ENCODE measurements at places on chromosomes 2 and 18.

DNA sequence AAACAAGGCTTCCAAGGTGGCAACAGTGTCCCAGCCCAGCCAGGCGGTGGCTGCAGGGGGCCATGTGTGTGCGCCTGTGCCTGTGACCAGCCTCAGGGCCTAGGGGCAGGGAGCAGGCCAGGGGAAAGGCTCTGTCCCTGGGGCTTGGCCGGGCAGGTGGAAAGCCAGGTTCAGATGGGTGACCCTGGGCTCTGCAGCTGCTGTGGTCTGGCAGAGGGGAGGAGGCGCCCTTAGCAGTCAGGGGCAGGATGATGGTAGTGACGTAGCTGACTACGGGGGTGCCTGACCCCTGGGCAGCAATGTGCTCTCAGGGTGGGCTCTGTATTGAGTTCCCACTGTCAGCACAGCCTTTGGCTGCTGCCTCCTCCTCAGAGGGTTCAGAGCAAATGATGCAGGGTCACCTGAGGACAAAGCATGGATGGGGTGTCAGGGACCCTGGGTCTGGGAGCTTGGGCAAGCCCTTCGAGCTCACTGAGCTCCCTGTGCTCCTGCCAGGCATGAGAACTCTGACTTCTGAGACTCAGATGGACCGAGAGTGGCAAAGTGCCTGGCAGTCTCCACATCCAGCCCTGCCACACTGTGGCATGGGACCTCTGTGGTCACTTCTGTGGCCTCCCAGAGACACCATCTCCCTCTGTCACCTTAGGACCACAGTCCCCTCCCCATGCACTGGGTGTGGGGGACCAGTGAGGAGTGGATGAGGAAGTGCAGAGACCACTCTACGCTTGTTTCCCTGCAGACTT is 56.6 kb upstream of the ALPP start:
- no peak for DNase-seq

- DNase-seq, result peak; percentile 38
Observed at GRCh38 chr2:41736105-41736567, 311.7 kb upstream of the PKDCC start.

GRCh38 chr2:129887688-129888266 is 91.7 kb upstream of the RAB6C start:
- no peak for DNase-seq

DNA sequence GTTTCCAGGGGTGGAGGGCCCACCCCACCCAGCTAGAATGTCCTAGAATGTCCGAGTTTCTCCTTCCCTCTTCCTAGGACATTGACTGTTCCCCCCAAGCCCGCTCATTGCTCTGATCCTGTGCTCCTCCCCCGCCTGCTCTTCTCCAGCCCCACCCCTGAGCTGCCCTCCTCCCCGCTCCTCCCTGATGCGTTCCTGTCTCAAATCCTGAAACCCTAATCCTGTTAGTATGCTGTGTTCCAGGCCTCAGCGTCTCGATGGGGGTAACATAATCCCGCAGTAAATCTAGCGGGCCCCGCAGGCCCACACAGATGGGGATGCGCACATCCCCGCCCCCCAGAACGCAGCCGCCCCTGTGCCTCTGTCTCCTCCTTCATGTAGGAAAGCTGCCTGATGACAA is 51.3 kb downstream of the NRP2 start:
- no peak for DNase-seq

- no peak for DNase-seq
Observed at GRCh38 chr2:75041731-75042600, 83.5 kb downstream of the POLE4 start.

DNA sequence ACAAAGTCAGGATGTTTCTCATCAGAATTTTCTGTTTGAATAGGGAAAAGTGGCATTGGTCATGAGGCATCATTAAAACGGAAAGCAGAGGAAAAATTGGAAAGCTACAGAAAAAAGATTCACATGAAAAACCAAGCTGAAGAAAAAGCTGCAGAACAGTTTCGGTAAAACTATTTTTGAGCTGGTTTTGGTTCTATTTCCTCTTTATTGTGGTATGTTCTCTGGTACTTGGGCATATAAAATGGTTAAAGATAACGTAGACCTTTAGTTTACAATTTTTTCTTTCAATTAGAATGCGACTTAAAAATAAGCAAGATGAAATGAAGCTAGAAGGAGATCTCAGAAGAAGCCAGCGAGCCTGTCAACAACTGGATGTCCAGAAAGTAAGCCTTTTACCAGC is 7.6 kb downstream of the GPATCH11 start:
- no peak for DNase-seq

DNA sequence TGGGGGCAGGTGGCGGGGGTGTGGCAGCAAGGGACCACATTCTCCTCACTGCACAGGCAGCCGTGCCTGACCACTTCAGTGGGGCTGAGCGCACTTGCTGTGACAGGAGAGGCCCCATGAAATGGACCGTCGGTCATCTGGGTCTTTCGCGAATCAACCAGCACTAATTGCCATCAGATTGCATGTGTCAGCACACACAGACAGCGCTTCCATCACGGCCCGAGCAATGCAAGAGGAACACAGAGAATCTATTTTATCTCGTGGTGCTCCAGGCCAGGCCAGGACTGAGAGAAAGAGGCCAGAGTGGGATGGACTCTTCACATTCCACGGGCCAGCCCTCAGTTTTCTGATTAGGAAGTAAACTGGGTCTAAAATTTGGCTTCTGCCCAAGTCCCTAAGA is 87.0 kb downstream of the EIPR1 start:
- DNase-seq, result no peak

- DNase-seq, result no peak
Observed at GRCh38 chr2:26295511-26295910, 50.4 kb upstream of the SELENOI start.

DNA sequence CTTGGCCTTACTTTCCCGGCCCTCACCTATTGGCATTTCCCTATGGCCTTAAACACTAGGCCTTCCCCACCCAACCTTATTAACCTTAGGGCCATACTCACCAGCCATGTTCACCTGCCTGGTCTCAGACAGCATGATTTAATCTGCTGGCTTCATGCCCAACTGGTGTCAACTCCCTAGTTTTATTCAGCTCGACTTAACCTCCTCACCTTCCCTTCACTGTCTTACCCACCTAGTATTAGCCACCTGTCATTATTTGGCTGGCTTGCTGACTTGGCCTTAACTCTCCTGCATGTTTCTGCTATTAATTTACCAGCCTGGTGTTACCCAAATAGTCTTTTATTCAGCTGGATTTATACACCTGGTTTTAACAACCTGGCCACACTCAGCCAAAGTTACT is 136.0 kb upstream of the ZSWIM2 start:
- DNase-seq, result no peak

GRCh38 chr2:237624565-237624964 is 2.8 kb upstream of the LRRFIP1 start:
- no peak for DNase-seq

GRCh38 chr2:6211236-6211635 is 519.1 kb downstream of the SOX11 start:
- no peak for DNase-seq

- no peak for DNase-seq
Observed at GRCh38 chr2:142536966-142537365, 340.5 kb upstream of the KYNU start.

DNA sequence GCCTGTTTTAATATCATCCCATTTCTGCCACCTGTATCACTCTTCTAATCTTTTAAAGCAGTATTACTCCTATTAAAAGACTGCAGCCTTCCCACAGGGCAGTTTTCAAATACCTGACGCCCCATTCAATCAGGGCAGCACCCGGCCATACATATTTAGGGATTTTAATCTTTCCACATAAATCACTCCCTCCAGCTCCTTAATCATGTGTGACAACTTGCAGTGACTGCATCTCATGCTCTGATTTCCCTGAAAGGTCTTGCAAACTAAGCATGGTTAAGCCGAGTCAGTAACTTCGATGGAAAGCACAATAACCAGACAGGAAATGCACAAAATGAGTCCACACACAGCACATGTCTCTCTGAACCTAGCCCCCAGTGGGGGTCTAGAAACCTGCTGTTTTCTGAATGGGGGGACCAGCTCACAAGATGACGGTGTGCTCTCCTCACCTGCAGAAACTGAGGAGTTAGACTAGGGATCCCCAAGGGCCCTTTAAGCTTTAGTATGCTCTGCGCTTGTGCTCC is 116.9 kb upstream of the CREB1 start:
- DNase-seq, result no peak

DNA sequence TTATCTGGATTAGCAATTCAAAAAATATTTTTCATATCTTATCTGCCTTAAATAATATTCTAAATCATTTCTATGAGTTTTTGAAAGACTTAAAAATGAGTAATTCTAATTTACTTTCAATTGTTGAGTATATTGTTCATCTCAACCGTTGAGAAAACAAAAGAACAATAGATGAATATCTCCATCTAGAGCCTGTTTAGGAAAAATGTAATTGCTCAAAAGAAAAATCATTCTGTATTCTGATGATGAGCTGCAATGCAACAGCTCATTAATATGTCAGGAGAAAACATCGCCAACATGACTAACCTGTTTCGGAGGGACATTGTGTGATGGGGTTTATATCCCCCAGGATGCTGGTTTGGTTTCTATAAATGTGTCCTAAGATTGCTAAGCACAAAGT is 417.6 kb downstream of the SUCLG1 start:
- DNase-seq, result no peak

GRCh38 chr2:212752730-212753351 is 214.2 kb upstream of the ERBB4 start:
- DNase-seq, result no peak

DNA sequence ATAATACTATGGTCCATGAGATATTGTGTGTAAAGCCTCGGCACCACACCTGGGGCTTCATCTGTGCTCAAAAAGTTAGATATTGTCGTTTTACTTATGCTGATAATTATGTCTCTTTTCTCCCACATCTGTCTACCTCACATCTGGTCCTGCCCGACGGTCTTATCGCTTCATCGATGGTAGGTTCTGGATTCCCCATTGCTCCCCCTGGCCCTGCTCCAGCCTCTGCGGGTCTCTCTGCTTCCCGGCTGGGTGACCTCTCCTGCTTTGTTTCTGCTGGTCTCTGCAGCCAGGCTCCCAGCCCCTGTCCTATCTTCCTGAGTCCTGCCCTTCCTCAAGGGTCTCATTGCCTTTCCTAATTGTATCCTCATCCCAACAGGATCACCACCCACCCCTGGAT is 294.2 kb downstream of the NDUFA10 start:
- DNase-seq, result no peak

- DNase-seq, result peak; percentile 38
Observed at GRCh38 chr2:10097352-10098148, 17.3 kb upstream of the CYS1 start.

DNA sequence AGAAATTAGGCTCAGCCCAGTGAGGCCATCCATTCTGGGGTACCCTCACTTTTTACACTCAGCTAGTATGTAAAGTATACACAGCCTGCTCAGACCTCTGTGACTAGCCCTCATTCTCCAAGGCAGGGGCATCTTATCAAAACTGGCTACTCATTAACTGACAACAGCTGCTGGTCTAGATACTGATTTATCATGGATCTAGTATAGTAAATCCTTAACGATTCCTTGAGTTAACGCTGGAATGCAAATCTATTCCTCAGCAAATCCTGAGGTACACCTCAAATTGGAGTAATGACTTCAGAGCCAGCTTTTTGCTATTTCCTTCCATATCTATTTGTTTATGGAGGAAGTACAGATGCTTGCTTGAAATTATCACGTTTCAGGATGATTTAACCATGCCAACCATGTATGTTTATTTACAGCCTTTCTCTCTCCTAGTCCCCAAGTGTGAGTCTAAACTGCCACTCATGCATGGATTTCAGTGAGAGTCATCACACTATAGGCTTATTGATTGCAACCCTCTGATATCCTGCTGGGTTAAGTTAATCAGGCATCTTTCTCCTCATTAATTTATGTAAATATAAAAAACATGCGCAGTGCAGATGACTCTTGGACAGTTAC is 70.2 kb upstream of the DOK6 start:
- DNase-seq, result no peak

GRCh38 chr2:52500561-52500960 is 1267.0 kb upstream of the CHAC2 start:
- DNase-seq, result no peak

DNA sequence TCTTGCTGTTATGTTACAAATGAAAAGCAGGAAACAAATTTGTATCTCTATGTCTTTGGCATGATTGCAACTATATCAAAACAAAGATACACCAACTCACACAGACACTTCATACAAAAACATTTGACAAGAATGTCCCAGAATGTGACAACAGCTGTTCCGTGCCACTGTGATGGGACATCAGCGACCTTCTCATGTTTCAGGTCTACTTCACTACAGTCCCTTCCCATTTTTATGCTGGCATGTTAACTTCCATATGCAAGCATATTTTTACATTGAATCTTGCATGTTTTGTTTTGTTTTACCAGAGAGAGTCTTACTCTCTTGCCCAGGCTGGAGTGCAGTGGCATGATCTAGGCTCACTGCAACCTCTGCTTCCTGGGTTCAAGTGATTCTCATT is 71.2 kb downstream of the STK25 start:
- DNase-seq, result no peak

- no peak for DNase-seq
Observed at GRCh38 chr18:13359210-13359609, 140.7 kb downstream of the LDLRAD4 start.

- DNase-seq, result no peak
Observed at GRCh38 chr2:33929467-33929866, 330.4 kb upstream of the FAM98A start.

DNA sequence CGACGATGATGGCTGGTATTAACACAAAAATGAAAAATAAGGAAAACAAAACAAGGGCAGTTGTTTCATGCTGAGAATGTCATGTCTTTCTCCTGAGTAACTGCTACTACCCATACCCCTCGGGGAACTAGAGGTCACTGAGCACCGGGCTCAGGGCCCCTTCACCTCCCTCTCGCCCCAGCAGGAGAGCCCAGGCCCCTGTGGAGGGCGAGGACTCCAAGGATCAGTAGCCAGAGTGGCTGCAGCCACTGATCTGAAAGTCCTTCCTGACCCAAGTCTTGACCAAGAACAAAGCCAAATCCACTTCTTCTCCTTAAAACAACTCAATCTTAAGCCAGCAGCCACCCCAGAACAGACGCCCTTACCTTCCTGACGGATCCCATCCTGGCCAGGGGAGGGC is 25.5 kb downstream of the ST8SIA5 start:
- no peak for DNase-seq

DNA sequence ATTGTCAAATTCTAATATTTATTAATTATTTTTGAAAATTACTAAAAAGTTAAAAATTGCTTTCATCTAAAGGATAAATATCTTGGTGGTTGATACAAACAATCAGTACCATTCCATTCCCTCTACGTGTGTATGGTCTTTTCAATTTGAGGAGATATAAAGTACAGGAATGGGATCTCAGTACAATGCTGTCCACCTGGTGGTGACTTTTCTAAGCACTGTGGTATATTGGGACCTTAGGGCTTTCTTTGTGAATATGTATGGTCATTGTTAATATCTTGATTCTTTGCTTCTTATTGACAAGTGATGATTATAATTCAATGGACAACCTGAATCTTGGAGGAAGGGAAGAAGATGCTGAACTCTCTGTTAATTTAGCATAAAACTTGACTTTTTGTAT is 83.1 kb downstream of the NBEAL1 start:
- no peak for DNase-seq

GRCh38 chr2:212766921-212767320 is 228.3 kb upstream of the ERBB4 start:
- no peak for DNase-seq

Measured in CMK (cell line).